ENCODE measurements at places on chromosomes 5 and 9. TPM values are rescaled to one million over a fixed set of nuclear protein-coding genes. Genes with fewer than 3 reads are reported as not detected.

- no peak for DNase-seq
Measured at GRCh38 chr9:77291714-77292113, 114.4 kb downstream of the VPS13A start.

DNA sequence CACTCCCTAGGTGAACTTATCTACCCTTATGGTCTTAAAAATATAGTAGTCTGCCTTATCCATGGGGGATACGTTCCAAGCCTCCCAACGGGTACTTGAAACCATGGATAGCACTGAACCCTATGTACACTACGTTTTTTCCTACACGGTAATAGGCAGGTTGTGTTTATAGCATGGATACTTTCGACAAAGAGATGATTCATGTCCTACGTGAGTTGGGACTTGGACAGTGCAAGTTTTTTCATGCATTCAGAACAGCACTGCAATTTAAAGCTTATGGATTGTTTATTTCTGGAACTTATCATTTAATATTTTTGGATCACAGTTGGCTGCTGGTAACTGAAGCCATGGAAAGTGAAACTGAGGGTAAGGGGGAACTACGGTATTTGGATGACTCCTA, 88.1 kb downstream of the CNTLN start:
- DNase-seq, result no peak

DNA sequence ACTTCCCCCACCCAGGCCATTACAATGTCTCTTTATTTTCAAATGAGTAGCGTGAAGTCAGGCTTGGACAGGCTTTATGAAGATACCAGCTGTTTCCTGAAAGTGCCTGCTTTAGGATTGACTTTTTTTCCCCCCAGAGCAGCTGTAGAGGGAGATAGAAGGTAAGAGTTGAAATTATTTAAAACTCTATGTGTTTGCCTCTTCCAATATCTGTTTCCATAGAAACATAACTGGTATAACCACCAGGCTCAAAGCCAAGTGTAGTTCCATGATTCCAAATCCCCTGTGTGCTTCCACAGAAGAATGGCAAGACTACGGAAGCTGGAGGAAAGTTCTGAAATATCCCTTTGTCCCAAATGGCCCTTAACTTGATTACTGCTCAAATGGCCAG, 87.4 kb upstream of the TBC1D2 start:
- DNase-seq, result no peak

DNA sequence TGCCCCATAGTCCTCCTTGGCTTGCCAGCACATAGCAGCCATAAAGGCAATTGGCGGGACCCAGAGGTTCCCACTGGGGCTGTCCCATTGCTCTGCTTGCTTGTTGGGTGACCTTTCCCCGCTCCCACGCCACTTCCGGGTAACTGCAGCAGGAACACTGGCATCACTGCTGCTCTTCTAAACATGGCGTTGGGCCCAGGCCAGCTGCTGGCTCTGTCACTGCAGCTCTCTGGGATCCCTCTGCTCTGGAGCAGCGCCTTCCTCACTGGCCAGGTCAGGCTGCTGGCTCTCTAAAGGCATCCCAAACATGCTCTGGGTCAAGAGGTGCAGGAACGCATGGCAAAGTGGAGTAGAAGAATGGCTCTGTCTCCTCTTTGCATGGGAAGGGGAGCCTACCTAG, 92.9 kb downstream of the DRD1 start:
- DNase-seq, result no peak

GRCh38 chr5:34524123-34524522, 132.0 kb upstream of the RAI14 start:
- no peak for DNase-seq

DNA sequence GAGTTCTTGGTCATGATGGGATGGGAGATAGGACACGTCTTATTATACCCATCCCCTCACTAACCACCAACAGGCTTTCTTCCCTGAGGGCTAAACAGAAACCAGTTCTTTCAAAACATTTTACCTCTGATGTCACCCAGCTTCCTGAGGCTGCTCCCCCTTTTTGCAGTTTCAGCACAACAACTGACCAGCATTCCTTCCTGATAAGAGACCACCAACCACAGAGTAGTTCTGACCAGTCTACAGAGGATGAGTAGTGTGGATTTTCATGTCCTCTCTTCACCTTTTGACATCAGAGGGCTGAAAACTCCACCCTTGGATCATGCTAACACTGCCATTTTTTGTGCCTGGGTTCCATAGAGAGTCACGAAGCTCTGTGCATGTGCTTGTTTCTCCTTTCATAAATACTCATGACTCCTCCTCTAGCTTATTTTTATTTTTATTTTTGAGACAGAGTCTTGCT, 82.6 kb downstream of the OSTF1 start:
- no peak for DNase-seq

DNA sequence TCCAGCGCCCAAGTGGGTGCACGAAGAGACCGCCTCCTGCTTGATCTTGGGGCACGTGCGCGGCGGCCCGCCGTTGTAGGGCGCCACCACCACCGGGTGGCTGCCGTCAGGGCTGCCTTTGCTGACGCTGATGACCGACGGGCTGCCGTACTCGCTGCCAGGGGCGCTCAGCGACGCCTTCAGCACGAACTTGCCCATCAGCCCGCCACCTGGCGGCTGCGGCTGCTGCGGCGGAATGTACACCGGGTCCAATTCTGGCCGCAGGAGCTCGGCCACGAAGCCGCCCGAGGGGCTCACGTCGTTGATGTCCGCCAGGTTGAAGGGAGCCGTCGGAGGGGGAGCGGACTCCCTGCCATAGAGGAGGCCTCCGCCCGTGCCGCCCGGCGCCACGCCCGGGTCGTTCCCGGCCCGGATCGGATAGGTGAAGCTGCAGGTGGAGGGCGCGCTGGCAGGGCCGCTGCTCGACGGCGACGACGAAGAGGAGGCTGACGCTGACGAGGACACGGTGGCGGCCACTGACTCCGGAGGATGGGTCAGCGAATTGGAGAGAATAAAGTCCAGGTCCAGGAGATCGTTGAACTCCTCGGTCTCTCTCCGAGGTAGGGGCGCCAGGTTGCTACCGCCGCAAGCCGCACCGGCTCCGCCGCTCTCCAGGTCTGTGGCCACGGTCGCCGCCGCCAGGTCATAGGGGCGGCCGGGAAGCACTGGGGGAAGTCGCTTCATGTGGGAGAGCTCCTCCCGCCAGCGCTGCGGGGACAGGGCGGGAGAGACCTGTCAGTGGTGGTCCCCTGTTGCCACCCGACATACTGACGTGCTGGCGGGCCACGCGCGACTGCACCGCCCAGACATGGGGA, 1.8 kb downstream of the KLF4 start:
- no peak for DNase-seq

Gene SHB
- 12.2 TPM for total RNA-seq

Gene FLT4
- 1.6 TPM for total RNA-seq

Gene CCDC171
- 28.9 TPM for total RNA-seq

- DNase-seq, result peak; percentile 84
Measured at GRCh38 chr5:139671096-139671841, 23.1 kb downstream of the CXXC5 start.

- DNase-seq, result no peak
Measured at GRCh38 chr9:109408759-109409462, 88.1 kb upstream of the EPB41L4B start.

All from frontal cortex (tissue), 4 donors.